ENCODE measurements at places on chromosomes 6 and 20. TPM values are rescaled to one million over a fixed set of nuclear protein-coding genes. Genes with fewer than 3 reads are reported as not detected.

The PRPF6 gene
- 61.0 TPM for total RNA-seq

The THBS2 gene
- 3,001 TPM for total RNA-seq

The HLA-A gene
- total RNA-seq = 455 TPM

The GHRH gene
- not detected for total RNA-seq

The DCDC2 gene
- not detected for total RNA-seq

The PRSS16 gene
- total RNA-seq = not detected

The RIMS4 gene
- 0.59 TPM for total RNA-seq

The TAB2 gene
- total RNA-seq = 11.3 TPM

The SNAP25 gene
- total RNA-seq = not detected

The DDX43 gene
- 0.15 TPM for total RNA-seq

Data from smooth muscle cell of the coronary artery (primary cell).